ENCODE measurements at places on chromosomes 5 and 9. TPM values are rescaled to one million over a fixed set of nuclear protein-coding genes. Genes with fewer than 3 reads are reported as not detected.

Gene ANKH
- 30.8 TPM for total RNA-seq

Gene TMEM252
- total RNA-seq: not detected

Gene PLEKHG4B
- total RNA-seq: not detected

Gene CARD9
- 0.32 TPM for total RNA-seq

Gene SELENOP
- total RNA-seq: 4.5 TPM

Gene C1QTNF3
- total RNA-seq: 0.69 TPM

Gene ANKRD31
- total RNA-seq: 0.14 TPM

Gene SPINK6
- total RNA-seq: 0.52 TPM

Gene SLC25A25
- 15.5 TPM for total RNA-seq

Gene PAEP
- total RNA-seq: 2.9 TPM

Gene OR1J2
- not detected for total RNA-seq

Gene HBEGF
- 5.4 TPM for total RNA-seq

Gene ZNF346
- total RNA-seq: 9.6 TPM

Gene PSAT1
- total RNA-seq: 501 TPM

Gene SPINK4
- total RNA-seq: not detected

Gene SLCO6A1
- not detected for total RNA-seq

Gene PCDHB12
- 0.99 TPM for total RNA-seq

Gene SPATA31D4
- total RNA-seq: not detected

Gene UGT3A1
- total RNA-seq: not detected

Gene CAMSAP1
- 21.0 TPM for total RNA-seq

Gene PDCD1LG2
- 9.8 TPM for total RNA-seq

Gene MYMK
- total RNA-seq: not detected

Gene STPG3
- not detected for total RNA-seq

Gene ZER1
- total RNA-seq: 12.5 TPM

Gene MLLT3
- total RNA-seq: 15.4 TPM

Gene STK32A
- total RNA-seq: 0.32 TPM

Gene CDC25C
- total RNA-seq: 21.5 TPM

Gene PCDHAC2
- total RNA-seq: 1.2 TPM

Gene IFNA13
- total RNA-seq: not detected

Gene MSX2
- total RNA-seq: 11.7 TPM

Gene FOXD4L4
- total RNA-seq: 0.07 TPM

Gene AOPEP
- 27.0 TPM for total RNA-seq

Gene TBC1D9B
- 45.1 TPM for total RNA-seq

Gene CORO2A
- total RNA-seq: 0.69 TPM

Gene ECM2
- not detected for total RNA-seq

Gene FSD1L
- total RNA-seq: 6.2 TPM
